ENCODE measurements at places on chromosomes 2 and 18. TPM values are rescaled to one million over a fixed set of nuclear protein-coding genes. Genes with fewer than 3 reads are reported as not detected.

The KANSL3 gene
- 16.4 TPM for total RNA-seq

The RAB6C gene
- not detected for total RNA-seq

The CTDP1 gene
- total RNA-seq: 19.0 TPM

The DES gene
- not detected for total RNA-seq

The XRCC5 gene
- 132 TPM for total RNA-seq

The NGEF gene
- 0.32 TPM for total RNA-seq

The ARHGEF4 gene
- 4.9 TPM for total RNA-seq

The GRHL1 gene
- total RNA-seq: 0.16 TPM

The SLC16A14 gene
- total RNA-seq: 0.49 TPM

The DLX1 gene
- total RNA-seq: not detected

The L3MBTL4 gene
- not detected for total RNA-seq

The IL1B gene
- 0.72 TPM for total RNA-seq

The CDKL4 gene
- 1.3 TPM for total RNA-seq

The MYO5B gene
- not detected for total RNA-seq

The ACTG2 gene
- not detected for total RNA-seq

The ZNF2 gene
- total RNA-seq: 5.7 TPM

The MROH2A gene
- not detected for total RNA-seq

The RELCH gene
- total RNA-seq: 24.0 TPM

The LRRTM4 gene
- total RNA-seq: not detected

The NMS gene
- total RNA-seq: not detected

The MARCO gene
- total RNA-seq: not detected

The ERBB4 gene
- not detected for total RNA-seq

The DSC3 gene
- total RNA-seq: 12.2 TPM

The CXCR4 gene
- total RNA-seq: 3.2 TPM

The SMAD2 gene
- 85.7 TPM for total RNA-seq

The PRSS56 gene
- total RNA-seq: not detected

The TMEM200C gene
- total RNA-seq: not detected

The FEZ2 gene
- total RNA-seq: 53.8 TPM

The NCOA1 gene
- total RNA-seq: 6.5 TPM

The SCTR gene
- total RNA-seq: not detected

The PLEKHH2 gene
- 1.8 TPM for total RNA-seq

The SH3RF3 gene
- 8.4 TPM for total RNA-seq

The CROCC2 gene
- total RNA-seq: not detected

The IL36G gene
- total RNA-seq: not detected

The CYP27C1 gene
- total RNA-seq: 0.36 TPM

The YES1 gene
- total RNA-seq: 54.3 TPM

The MYCN gene
- total RNA-seq: 0.65 TPM

The SLC39A10 gene
- 40.5 TPM for total RNA-seq

The AGXT gene
- total RNA-seq: not detected

The KLHL41 gene
- total RNA-seq: 0.36 TPM

The DNMT3A gene
- total RNA-seq: 5.8 TPM

The E2F6 gene
- total RNA-seq: 5.5 TPM

The LHCGR gene
- not detected for total RNA-seq

Data from cardiac atrium fibroblast (primary cell).